ENCODE measurements at places on chromosomes 1 and 21. TPM values are rescaled to one million over a fixed set of nuclear protein-coding genes. Genes with fewer than 3 reads are reported as not detected.

The HCRTR1 gene
- polyA plus RNA-seq, result 0.34 TPM

The ETV3L gene
- not detected for polyA plus RNA-seq

The GPR61 gene
- polyA plus RNA-seq, result 9.7 TPM

The PGLYRP3 gene
- not detected for polyA plus RNA-seq

The S100A5 gene
- polyA plus RNA-seq, result not detected

The LCA5L gene
- 1.1 TPM for polyA plus RNA-seq

The FALEC gene
- polyA plus RNA-seq, result not detected

The AGBL4 gene
- 1.2 TPM for polyA plus RNA-seq

The PTAFR gene
- polyA plus RNA-seq, result 0.12 TPM

The VWA1 gene
- 0.88 TPM for polyA plus RNA-seq

The MIXL1 gene
- polyA plus RNA-seq, result not detected

The INKA2 gene
- polyA plus RNA-seq, result 0.77 TPM

The SLAMF9 gene
- not detected for polyA plus RNA-seq

The KRTAP10-6 gene
- not detected for polyA plus RNA-seq

The OR2L3 gene
- 0.10 TPM for polyA plus RNA-seq

The COL18A1 gene
- 2.5 TPM for polyA plus RNA-seq

The PGBD5 gene
- 16.3 TPM for polyA plus RNA-seq

The CFHR1 gene
- polyA plus RNA-seq, result not detected

The NTNG1 gene
- not detected for polyA plus RNA-seq

The KRTAP11-1 gene
- polyA plus RNA-seq, result not detected

The LRRIQ3 gene
- not detected for polyA plus RNA-seq

The SV2A gene
- 95.3 TPM for polyA plus RNA-seq

The TBX19 gene
- polyA plus RNA-seq, result not detected

The CELA3A gene
- not detected for polyA plus RNA-seq

The MPL gene
- polyA plus RNA-seq, result not detected

The VAV3 gene
- polyA plus RNA-seq, result 10.3 TPM

The ACP6 gene
- 2.9 TPM for polyA plus RNA-seq

The PCP4 gene
- polyA plus RNA-seq, result 10.1 TPM

The NR1I3 gene
- polyA plus RNA-seq, result not detected

The DPT gene
- not detected for polyA plus RNA-seq

The EGLN1 gene
- 33.2 TPM for polyA plus RNA-seq

The MIS18A gene
- 15.9 TPM for polyA plus RNA-seq

The DNAH14 gene
- polyA plus RNA-seq, result 9.6 TPM

The SLFNL1 gene
- 0.26 TPM for polyA plus RNA-seq

The HSD11B1 gene
- not detected for polyA plus RNA-seq

The ITLN2 gene
- polyA plus RNA-seq, result not detected

The NUP210L gene
- 0.09 TPM for polyA plus RNA-seq

The KRTAP19-1 gene
- not detected for polyA plus RNA-seq

The CRTC2 gene
- 12.1 TPM for polyA plus RNA-seq

The SLC22A15 gene
- 1.7 TPM for polyA plus RNA-seq

The ALPL gene
- 3.4 TPM for polyA plus RNA-seq

The RSPH1 gene
- 1.3 TPM for polyA plus RNA-seq

The S100A9 gene
- not detected for polyA plus RNA-seq

The PRKCZ gene
- 54.9 TPM for polyA plus RNA-seq

The GPR153 gene
- 26.9 TPM for polyA plus RNA-seq

The TMPRSS15 gene
- 0.18 TPM for polyA plus RNA-seq

The S100A6 gene
- polyA plus RNA-seq, result not detected

The SLC44A3 gene
- 0.28 TPM for polyA plus RNA-seq

The CCT3 gene
- polyA plus RNA-seq, result 288 TPM

Measured in neural cell (in vitro differentiated cells).